ENCODE measurements at places on chromosomes 7 and 10.

- no peak for DNase-seq
These were observed 64.2 kb downstream of the CUL2 start for GRCh38 chr10:35025916-35026315.

DNA sequence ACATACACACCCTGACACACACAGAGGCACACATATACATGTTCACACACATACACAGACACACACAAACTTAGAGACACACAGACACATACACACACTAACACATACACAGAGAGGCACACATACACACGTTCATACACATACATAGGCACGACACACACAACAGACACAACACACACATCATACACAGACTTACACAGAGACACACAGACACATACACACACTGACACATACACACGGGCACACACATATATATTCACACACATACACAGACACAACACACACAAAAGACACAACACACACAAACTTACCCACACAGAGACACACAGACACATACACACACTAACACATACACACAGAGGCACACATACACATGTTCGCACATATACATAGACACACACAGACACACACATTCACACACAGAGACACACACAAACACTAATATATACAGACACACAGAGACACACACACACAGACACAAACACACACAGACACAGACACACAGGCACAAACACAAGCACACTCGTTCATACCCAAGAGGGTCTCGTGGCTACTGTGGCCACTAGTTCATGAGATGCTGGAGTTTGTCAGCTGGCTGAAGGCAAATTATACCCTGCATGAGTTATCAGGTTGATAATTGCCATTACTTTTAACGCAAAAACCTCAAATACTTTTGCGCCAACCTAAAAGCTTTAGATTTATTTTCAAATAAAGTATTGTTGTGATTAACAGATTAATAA is 17.7 kb upstream of the KLF6 start:
- no peak for DNase-seq

DNA sequence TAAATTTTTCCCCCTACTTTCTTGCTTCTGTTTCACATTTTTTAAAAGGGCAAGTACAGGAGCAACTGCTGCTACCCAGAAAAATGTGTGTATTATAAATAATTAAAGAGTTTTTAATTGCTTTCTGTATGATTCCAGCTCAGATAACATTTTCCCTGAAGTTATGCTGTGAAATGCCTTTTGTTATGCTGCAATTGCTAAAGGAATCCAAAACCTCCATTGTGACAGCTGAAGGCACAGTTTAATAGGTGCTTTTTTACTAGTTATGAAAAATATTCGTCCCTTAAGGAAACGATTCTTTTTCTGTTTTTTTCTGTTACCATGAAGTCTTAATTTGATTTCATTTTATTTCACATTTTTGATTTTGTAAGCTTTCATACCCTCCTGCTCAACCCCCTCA is 83.2 kb downstream of the ZNRF2 start:
- no peak for DNase-seq

DNA sequence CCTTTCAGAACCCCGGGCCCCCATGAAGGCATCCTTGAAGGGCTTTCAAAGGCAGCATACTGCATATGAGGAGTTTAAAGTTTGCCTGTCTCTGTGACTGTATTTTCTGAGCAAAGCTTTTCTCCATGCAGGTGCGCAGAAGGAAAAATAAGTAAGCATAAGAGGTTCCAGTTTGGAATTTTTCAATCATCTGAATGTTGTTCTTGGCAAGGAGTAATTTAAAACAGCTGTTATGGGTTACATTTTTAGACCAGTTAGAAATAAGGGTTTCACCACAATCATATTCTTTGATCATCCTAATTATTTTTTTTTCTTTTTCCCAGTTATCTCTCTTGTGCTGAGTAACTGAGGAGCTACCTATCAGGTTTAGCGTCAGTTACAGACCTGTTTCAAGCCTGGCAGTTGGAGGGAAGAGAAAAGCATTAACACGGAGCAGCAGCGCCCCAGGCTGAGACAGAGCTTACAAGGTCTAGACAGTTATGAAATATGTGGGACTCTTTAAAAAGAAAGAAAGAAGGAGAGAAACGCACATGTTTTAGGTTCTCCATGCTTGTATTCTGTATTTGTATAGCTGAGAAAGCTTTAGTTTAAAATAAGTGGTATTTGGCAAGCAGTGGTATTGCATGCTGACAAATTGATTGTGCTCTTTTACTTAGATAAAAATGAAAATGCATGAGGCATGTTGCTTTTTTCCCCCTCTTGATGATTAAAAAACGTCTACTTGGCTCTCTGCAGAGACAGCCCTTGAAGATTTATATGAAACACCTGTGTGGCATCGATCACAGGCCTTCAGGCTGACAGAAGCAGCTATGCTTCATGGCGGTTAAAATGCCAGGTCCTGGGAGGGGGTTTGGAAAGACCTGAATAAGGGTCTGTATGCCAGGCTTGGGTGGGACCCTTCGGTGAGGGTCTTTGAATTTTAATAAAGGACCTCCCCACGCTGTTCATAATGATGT is 157.6 kb downstream of the GRK5 start:
- no peak for DNase-seq

DNA sequence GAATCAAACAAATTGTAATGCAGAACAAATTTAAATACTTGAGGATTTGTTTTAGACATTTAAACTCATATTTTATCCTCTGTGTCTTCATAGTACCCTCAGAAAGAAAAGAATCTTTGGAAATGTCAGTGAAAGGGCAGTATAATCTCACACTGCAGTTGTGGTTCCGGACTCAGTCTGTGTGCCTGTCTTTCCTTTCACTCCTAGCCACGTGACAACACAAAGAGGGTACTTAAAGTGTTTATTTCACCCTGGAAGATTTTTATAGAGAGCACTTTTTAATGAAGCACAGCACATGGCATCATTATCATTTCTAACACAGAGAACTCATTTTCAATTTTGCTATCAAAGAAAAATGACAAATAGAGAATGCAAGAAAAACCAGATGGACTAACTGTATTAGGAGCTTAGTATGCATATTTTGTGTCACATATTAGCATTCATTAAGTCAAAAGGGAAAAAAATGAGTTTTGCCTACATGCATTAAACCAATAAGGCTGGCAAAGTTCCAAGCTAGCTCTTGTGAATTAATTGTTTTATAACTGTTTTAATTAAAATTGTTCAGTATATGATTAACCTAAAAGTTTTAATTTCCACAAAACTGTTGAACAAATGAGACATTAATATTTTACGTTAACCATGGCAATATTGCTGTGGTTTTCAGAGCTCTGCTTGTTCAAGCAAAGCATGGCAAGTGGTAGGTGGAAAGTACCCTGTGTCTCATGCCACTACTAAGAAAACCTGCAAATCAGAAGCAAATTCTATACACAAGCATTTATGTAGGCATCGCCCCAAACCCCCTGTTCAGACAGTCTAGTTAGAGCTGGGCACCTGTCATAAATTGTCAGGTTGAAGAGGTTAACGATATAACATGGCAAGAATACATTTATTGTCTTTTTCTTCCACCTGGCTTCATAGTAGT is 65.9 kb downstream of the AUTS2 start:
- no peak for DNase-seq

GRCh38 chr10:14838582-14839304 is 637 bp downstream of the HSPA14 start:
- no peak for DNase-seq
